ACHN (cell line): ENCODE measurements at places on chromosomes 4 and X.

DNA sequence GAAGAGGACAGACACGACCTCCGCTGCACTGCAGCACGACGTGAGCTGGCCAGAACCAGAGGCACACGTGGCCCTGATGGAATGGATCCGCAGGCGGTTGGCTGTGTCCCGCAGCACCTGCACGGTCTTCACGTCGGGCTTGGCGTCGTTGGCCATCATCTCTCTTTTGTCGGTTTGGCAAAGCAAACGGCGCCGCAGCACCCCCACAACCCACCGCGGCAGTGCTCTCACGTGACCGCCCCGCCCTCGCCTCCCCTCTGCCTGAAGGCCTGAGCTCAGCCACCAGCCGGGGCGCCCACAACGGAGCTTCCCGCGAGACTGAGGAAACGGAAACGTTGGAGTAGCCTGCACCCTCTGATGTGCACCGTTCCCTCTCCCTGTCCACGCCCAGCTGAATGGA, at the start of gene TKTL2:
Gene TKTL2 (minus strand): TSS at position 179 of the 400 bp plus-strand sequence. CDS start 20 bp downstream, at position 159.
- no peak for DNase-seq

- no peak for DNase-seq
These were observed 27.2 kb upstream of the SLC6A14 start for GRCh38 chrX:116409219-116409618.

GRCh38 chrX:119970574-119970973, 27.0 kb upstream of the NKAP start:
- no peak for DNase-seq

DNA sequence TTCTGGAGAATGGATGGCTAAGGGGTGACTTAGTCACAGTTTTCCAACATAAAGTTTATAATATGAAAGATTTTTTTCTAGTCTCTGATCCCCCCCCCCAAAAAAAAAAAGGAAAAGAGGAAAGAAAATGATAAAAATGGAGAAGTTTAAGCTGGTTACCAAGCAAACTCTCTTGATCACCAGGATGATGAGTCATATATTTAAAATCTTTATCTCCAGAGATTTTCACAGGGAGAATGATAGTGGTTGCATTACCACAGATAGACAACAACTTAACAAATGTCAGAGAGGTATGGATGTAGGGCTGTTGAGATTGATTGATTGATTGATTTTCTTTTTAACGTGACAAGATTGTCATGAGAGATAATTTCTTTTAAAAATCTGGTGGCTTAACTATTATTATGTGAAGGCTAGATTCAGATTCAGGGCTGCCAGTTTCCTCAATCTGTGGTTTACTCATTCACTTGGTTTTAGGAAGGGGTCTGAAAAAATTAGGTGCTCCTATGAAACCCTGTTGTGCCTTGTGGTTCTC, 13.3 kb upstream of the TEX13C start:
- DNase-seq: no peak

GRCh38 chrX:130261296-130261893, 7.3 kb downstream of the ZNF280C start:
- no peak for DNase-seq

- DNase-seq: no peak
These were observed 209.7 kb downstream of the ANTXR2 start for GRCh38 chr4:79863333-79863732.

GRCh38 chr4:48539597-48539996, 49.5 kb downstream of the ZAR1 start:
- no peak for DNase-seq

DNA sequence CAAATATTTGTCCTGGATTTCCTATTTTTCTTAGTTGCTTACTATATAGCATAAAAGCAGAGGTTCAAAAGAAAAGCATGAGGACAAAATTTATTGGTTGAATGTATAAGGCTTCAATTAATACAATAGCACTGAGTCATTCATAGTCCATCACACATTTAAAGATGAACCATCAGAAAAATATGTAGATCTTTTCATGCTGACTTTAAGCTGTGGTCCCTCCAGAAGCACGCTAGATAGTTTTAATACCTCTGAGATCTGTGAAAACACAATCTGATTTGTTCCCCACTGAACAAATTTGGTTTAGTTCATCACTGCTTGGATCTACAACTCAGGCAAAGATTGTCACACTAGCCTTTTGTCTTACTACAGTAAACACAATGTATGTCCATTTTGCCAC, 377.2 kb upstream of the ANXA10 start:
- DNase-seq: no peak

GRCh38 chr4:52877694-52878093, 15.6 kb downstream of the RASL11B start:
- no peak for DNase-seq
